ENCODE measurements at places on chromosomes 2 and 18.

DNA sequence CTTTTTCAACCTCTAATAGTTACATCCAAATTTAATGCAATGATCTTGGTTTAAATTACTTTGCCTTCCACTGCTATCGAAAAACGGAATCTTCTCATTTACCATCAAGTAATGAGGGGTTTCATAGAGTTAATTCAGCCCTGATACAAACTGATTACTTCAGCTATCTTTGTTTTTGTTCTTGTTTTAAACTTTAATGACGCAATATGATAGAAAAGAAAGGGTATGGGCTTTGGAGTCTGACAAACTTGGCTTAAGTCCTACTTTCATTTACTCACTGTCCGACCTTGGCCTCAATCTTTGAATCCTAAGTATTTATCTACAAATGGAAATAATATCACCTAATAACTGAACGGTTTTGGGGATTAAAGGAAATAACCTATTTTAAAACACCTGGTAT, 16.1 kb downstream of the ADAM17 start:
- DNase-seq = no peak

DNA sequence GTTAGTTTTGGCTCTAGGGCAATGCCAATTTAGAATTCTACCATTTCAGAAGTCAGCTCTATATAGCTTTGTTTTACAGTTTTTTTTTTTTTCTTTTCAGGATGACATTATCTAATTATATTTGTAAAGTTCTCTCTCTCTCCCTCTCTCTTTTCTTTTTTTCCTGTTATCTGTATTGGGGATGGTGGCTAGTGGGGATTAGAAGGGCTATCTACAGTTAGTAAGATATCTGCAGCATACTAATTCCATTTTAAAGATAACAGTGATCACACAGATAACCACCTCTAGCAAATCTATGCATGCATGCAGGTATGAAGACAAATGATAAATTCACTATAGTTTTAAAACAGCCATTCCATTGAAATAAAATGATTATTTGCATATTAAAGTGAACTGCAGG, 438.9 kb downstream of the ERBB4 start:
- no peak for DNase-seq

DNA sequence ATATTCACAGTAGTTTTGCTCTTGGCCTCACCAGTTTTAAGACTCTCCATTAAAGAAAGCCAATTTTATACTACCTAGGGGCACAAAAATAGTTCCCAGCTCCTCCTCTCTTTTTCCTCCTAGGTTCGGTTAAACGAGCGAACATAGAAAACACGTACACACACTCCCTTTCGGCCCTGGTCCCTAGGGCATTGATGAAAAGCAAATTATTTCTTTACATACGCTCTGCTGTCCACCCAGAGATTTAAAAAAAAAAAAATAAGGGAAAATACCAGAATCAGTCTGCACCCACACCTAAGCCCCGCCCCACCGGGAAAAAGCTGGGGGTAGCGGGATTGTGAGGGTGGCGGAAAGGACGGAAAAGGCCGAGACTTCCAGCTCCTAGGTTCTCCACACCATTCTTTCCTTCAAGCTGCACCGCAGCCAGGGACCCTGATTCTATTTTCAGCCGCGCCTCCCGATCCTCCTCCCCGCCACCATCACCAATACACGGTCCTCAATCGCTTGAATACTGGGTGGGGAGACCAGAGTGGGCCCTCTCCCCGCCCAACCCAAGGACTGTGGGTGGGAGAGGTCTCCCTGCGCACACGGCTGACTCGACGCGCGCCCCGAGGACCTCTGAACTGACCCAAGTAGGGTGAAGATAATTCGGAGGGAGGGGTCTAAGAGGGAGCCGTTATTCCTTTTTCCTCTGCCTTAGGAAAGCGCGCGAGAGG, 769 bp downstream of the ATF2 start:
- DNase-seq = no peak

GRCh38 chr2:109125593-109126500, 3.2 kb upstream of the SH3RF3 start:
- DNase-seq = no peak

DNA sequence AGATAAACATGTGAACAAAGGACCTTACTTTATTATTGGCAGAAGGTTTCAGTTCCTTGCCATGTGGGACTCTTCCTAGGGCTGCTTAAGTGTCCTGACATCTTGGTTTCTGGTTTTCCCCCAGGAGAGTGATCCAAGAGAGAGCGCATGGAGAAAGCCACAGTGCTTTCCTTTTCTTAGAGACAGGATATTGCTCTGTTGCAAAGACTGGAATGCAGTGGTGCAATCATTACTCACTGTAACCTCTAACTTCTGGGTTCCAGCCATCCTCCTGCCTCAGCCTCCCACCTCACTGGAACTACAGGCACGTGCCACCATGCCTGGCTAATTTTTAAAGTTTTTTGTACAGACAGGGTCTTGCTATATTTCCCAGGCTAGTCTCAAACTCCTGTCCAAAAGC, 38.1 kb upstream of the TCF7L1 start:
- DNase-seq = no peak

DNA sequence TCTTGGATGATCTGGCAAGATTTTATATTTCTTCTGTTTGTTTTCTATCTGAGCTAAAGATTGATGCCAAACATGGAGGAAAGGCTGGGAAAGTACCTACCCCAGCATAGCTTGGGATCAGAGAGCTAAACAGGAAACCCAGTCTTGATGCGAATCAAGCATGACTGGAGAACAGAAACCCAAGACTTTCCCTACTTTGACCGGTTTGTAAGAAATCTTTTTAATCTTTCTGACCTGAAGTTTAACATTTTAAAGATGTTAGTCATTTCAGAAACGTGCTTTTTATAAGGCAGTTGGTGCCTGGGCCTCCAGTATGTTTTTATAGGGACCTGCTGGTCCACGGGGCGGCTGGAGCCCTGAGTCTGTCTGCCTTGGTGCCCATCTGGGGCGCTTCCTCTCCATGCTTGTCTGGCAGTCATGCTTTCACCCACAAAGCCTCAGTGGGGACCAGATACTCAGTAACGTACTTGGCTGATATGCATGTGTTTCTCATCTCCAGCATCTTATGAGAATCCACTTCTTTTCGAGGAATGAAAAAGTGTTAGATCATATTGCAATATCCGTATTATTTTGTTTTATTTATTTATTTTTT, 266.5 kb downstream of the PTGR3 start:
- no peak for DNase-seq

DNA sequence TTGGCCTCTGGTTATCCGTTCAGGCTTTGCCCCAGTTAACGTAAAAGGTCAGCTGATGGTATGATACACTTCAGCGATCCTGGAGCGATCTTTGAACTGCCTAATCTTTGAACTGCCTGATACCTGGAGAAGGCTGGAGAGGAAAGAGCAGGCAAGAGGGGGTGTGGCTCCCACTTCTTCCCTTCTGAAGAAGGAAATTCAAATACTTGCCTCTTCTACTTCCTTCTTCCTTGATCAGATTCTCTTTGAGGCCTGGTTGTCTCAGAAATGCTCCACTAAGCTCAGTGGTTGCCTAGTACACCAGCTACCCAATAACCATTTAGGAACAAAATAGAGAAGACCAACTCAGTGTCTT, 619 bp downstream of the GALM start:
- DNase-seq = peak; percentile 95

- DNase-seq = no peak
These were observed 156.9 kb downstream of the SETBP1 start for GRCh38 chr18:44837482-44838180.

DNA sequence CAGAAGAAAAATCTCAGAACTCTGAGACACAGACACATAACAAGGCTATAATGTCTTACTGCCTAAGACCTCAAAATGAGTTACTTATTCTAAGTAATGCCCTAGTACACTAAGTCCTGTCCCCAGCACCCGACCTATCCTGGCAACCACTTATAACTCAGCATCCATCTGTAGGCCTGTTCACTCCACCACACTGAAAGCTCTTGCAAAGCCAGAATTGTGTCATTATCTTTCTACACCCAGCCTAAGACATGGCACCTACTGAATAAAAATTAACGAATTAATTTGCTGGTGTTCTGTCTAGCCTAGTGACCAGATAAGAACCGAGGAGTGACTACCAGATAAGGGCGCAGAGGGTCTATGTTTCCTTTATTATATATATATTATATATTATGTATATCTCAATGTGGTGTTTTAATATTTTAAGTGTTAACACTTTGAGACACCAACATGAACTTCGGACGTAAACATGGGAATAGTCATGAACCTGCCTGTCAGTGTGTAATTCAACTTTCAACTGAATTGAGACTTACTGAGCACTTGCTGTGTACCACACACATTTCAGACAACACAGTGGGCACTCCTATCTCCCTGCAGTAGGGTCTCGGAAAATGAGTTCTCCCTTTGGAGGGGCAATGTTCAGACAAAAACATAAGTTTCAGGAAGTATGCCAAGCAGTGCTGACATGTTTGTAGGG, 27.7 kb downstream of the TMEM131 start:
- no peak for DNase-seq

- DNase-seq = peak; percentile 31
These were observed 6.2 kb downstream of the PARD3B start for GRCh38 chr2:204551512-204551863.

DNA sequence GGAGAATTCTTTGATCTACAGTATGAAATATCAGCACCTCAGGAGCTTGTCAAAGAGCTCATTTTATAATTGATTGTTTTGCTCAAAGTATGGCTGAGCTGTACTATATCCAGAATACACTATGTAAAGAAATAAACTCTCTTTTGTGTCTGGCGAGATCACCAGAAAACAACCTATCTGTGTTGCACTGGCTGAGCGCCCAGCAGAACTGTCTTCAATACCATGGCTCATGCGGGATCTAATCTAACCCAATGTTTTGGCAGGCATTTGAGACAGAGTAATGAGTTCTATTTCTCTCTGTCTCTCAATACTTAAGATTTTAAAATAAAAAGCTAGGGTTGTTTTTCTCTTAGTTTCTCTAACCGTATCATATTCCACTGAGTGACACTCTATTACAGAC, 192.4 kb downstream of the L3MBTL4 start:
- no peak for DNase-seq

DNA sequence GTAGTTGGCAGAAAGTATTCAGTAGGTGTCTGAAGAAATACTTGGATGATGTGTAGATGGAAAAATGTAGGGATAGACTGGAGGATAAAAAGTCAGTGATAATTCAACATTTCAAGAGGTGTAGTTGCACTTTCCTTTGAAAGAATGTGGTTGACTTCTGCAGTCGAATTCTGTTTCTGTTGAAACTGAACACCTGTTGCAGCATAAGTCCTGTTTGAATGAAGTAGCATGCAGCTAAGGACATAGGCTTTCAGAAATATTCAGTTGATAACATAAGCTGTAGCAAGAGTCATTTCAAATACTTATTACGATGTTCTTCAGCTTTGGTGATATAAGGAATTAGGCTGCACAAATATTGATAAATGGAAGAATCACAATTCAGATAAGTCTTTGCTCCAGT, 337.9 kb upstream of the LRRTM1 start:
- no peak for DNase-seq

DNA sequence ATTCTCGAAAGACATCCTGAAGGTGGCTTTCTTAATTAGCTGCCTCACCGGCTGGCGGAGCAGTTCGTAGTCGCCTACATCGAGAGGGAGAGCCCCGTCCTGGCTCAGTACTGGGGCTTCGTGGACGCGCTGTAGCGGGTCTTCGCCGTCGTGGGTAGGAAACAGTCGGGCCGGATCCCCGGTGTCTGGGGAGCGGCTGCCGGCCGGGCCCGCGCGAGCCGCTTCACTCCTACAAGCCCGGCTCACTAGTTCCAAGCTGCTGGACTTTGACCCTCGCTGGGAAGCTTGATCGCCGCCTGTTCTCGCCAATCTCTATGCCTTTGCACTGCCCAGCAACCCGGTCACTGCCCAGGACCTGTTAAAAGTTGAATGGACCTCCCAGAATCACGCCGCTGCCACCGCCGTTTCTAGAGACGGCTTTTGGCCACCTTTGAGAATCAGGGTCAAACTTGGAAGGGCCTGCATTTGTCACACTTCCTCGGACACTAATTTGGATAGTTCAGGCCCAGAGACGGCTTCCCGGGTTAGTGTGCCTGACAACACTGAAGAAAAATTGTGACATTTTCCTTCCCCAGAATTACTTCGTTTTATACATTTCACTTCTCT, 41.4 kb upstream of the AKAIN1 start:
- peak; percentile 90 for DNase-seq

DNA sequence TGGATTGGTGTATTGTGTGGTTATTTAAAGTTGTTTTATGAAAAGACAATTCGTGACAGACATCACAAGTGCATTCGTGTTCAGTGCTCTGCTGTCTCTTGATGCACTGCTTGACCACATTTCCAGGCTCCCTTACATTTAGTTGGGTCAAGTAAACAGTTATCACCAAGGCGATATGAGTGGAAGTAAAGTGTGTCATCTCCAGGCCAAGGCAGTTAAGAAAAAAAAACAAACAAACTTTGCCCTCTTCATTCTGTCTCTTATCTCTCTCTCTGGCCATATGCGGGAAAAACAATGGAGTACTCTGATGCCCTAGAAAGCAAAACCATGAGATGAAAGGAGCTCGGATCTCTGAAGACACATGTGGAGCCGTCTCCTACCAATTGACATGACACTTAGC, 131.1 kb downstream of the DSEL start:
- DNase-seq = no peak
